Natural killer cell (primary cell): ENCODE measurements at places on chromosomes 5 and 9. TPM values are rescaled to one million over a fixed set of nuclear protein-coding genes. Genes with fewer than 3 reads are reported as not detected.

The CDH18 gene
- not detected for total RNA-seq

The SNCAIP gene
- not detected for total RNA-seq

The ISL1 gene
- total RNA-seq, result not detected

- peaks cover 84% of the 10 kb centered on the region for H3K4me1 ChIP-seq
- H3K27me3 ChIP-seq, result no peaks in the 10 kb centered on the region
- DNase-seq, result peak; percentile 72
- no peaks in the 10 kb centered on the region for H3K36me3 ChIP-seq
- H3K4me3 ChIP-seq, result no peak overlapping the region
Observed at GRCh38 chr9:131668439-131669268, 71.2 kb downstream of the RAPGEF1 start.

DNA sequence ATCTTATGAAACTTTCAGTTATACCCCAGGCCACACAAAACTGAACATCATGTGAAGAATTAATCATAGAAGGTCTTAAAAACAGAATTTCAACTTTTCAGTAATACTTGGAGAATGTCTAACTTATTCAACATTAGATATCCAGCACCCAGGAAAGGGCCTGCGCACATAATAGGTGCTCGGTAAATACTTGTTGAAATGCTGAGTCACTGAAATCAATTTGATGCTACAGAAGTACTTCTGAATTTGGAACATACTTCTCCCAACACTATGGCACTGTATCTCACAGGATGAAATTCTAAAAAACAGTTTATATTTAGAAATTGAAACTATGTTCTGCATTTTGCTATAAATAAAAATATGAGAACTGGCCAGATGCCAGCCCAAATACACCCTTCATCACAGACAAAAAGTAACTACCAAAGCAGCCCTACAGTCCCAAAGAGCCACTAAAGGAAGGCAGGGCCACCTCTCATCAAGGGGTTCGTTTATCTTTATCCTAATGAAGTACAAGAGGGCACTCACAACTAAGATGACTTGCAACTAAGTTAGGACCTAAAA is 26.5 kb downstream of the MRPS27 start:
- H3K4me1 ChIP-seq, result no peaks in the 10 kb centered on the region
- no peaks in the 10 kb centered on the region for H3K27me3 ChIP-seq
- DNase-seq, result no peak
- no peak overlapping the region for H3K4me3 ChIP-seq
- no peak overlapping the region for H3K27ac ChIP-seq

DNA sequence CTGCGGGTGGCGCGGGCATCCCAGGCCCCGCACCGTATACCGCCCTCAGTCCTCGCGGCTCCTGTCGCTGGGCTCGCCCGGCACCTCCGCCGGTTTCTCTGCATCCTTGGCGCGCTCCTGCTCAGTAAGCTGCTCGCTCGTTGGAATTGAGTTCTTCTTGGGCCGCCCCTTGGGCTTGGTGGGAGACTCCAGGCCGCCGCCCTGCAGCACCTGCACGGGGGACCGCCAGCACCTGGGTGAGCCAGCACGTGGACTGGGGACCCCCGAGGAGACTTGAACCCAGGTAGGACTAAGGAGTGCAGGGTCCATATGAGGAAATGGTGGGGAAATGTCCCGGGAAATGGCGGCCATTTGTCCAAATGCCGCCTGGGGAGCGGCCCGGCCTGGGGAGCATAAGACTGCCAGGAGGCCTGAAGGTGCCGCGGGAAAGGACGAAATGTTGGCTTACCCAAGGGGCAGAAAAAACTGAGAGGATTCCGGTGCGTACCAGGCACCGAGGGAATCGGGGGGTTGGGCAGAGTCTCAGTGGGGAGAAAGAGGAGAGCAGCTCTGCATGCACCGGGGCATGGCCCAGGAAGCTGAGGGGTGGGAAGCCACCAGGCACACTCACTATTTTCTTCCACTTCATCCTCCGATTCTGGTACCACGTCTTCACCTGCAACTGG is 2.9 kb downstream of the BARX1 start:
- peaks cover 50% of the 10 kb centered on the region for H3K4me1 ChIP-seq
- no peak for DNase-seq
- peaks cover 71% of the 10 kb centered on the region for H3K27me3 ChIP-seq
- no peaks in the 10 kb centered on the region for H3K36me3 ChIP-seq
- H3K4me3 ChIP-seq, result no peak overlapping the region
